ENCODE measurements at places on chromosomes 7 and 10.

GRCh38 chr7:91383053-91383904 lies 119.0 kb downstream of the FZD1 start:
- DNase-seq = no peak

DNA sequence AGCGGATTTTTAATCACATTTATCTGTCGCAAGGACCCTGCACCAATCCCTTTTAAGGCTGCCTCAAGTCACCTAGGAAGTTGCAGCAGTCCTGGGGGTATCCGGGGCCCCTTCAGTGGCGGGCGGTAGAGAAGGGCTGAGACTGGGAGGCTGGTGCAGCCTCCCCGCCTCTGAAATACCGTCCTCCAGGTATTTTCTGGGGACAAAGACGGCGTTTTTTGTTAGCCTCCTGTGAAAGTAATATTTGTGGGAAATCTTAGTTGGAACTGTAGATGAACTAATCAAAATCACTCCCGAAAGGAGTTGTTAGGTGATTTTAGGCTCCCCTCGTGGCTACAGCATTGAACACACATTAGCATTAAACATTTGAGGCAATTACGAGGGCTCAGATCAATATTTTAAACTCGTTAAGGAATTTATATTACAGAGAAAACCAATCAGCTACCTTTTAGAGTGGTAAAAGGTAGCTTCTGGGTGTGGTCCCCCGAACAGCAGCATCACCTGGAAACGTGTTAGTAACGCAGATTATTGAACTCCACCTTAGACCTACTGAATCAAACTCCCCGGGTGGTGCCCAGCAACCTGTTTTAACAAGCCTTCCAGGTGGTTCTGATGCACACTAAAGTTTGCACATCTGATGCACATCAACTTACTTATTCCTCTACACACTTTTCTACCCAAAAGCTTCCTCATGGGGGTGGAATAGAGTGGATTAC lies 530 bp upstream of the ANXA7 start:
- DNase-seq = no peak

DNA sequence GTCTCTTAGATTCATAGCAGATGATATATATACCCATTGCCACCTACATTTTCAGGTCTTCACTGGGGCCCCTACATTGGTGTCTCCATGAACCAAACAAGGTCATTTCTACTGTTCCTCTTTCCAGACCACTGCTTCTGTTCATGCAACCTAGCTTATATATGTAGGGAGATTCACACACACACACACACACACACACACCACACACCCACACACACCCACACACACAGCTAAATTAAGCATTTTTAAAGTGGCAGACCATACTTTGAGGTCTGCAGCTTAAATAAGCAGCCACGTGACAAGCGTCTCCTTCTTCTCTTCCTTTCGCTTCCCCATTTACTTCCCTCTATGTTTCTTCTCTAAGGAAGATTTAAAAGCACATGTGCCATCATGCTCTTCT lies 70.0 kb upstream of the CC2D2B start:
- no peak for DNase-seq

DNA sequence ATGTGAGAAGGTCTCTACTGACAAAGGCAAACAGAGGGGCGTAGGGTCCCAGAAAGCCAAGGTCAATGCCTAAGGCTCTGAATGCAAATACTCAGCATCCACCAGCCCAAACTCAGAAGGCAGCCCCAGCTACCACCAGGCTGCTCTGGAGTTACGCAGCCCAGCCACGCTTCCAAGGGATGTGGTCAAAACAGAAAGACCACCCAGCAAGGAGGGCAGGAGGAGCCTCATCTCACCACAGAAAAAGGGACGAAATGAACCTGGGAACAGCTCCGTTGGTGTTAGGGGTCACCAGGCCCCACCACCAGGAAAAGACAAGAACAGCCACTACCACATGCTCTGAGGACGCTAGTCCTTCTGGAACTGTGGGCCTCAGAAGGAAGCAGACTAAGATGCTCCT lies 65.1 kb downstream of the CTBP2 start:
- no peak for DNase-seq

GRCh38 chr10:47164800-47165128 lies 135.2 kb upstream of the GDF10 start:
- no peak for DNase-seq

DNA sequence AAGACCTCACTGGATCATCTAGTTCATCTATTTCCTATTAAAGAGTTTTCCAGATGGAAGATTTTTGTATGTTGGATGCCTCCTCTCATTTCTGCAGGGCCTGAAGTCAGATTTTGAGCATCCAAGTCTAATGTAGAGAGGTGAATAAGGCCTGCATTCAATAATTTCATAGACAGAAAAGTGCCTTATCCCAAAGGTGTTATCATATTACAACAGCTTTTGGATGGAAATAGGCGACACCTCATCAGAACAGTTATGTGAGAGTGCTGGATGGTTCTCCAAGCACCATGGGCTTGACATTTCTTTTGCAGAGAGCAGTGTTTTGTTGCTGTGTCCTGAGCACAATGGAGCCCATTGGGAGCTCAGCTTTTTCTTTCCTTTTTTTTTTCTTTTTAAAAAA lies 162.4 kb upstream of the MEOX2 start:
- DNase-seq = no peak

DNA sequence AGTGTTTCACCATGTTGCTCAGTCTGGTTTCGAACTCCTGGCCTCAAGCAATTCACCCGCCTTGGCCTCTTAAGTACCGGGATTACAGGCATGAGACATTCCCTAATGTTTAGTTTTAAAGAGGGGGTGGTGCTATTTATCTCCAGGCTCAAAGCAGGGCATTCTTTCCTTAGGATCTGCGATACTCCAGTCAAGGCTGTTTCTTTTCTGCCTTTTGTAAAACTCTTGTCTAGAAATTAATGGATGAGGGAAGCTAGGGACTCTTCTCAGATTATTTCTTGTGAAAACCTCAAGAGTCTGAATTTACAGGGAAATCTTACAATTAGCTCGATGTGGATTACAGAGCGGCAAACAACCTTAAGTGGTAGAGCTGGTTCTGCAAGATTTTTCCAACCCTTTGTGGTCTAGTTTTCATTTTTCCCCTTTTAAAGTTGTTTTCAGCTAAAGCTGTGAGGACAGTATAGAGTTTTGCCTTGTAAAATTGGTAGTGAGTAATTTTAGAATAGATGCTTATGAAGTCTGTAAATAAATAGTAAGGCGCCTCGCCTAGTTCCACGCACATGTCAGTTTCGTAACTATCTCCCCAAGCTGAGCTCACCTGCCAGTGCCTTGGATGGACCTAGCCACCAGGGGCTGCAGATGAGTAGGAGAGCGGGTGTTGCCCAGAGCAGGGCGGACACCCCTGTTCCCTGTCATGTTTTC lies 53.1 kb downstream of the CUX1 start:
- no peak for DNase-seq

DNA sequence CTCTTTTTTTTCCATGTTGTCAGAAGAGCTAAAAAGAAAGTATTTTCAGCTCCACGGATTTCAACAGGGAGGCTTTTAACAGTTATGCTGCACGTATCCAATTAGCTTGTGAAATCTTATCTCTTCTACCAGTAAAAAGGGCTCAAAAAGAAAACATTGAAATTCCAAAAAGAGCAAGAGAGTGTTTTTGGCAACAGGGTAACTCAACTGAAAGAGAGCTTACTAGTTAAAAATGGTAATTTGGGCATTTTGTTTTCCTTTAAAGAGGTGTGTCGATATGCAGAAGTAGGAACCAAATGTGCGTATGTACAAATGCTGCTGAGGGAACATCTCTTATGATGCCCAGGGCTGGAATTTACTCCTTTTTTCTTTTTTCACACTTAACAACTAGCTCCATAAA lies 292.8 kb downstream of the PRKG1 start:
- DNase-seq = no peak

DNA sequence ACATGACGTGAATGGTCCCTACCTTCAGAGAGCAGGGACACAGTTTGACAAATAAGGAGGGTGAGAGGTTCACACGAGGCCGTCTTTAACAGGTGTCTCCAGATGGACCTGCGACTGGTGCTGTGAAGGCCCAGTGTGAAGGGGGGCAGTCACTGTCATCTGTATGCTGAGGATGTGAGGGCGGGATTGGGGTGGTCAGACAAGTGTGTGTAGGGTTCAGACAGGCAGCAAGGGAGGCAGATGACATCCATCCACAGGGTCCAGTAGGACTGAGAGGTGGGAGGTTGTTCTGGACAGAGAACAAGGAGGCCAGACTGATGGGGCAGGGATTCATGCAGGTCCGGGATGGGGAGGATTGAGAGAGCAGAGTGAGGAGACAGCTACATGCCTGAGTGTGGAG lies 232.6 kb upstream of the GPR26 start:
- DNase-seq = no peak

DNA sequence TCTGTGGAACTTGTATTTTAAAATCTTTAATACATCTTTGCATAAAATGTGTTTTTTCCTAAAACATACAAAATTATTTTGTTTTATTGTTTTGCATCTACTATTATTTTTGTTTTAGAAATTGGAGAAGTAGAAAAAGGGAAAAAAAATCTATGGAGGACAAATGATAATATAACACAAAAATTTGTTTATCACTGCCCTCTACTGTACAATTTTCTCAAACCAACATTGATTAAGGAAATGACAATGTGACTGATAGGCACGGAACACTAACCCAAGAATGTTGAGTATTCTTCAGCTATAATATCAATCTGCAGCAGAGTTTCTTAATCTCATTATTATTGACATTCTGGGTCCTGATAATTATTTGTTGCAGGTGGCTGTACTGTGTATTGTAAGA lies 9.5 kb upstream of the ING3 start:
- no peak for DNase-seq

DNA sequence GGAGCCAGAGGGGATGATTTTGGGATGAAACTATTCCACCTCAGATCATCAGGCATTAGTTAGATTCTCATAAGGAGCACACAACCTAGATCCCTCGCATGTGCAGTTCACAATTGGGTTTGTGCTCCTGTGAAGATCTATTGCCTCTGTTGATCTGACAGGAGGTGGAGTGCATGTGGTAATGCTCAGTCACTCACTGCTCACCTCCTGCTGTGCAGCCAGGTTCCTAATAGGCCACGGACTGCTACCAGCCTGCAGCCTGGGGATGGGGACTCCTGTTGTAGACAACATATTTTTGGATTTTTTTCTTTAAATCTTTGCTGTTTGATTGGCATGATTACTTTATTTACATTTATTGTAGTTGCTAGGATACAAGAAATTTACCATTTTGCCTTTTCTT lies 765.0 kb downstream of the INHBA start:
- DNase-seq = no peak

DNA sequence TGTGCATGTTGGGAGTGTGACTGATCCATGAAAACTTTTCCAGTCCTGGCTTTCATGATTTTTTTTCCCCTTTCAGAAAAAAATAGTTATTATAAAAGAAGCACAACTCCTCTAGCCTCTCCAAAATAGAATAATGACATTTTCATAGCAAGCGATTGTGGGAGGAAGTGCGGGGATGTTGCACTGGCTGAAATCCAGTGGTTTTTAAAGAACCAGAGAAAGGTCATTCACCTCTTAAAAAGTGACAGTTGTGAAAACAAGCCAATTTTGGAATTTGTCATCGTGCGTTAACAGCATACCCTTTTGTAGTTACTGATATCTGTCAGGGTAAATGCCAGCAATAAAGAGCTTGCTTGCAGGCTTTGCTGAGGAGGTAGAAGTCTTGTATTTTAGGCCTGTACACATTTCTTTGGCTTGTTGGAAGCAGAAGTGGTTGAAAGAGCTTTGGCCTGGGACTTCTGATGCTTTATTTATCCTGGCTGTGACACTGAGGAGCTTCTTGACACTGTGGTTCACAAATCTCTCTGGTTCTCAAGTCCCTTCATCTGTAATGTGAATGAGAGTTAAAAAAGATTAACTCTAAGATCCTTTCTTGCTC lies 545.9 kb downstream of the REEP3 start:
- DNase-seq = no peak

- DNase-seq = no peak
Observed at GRCh38 chr10:113589201-113589770, 36.4 kb downstream of the HABP2 start.

DNA sequence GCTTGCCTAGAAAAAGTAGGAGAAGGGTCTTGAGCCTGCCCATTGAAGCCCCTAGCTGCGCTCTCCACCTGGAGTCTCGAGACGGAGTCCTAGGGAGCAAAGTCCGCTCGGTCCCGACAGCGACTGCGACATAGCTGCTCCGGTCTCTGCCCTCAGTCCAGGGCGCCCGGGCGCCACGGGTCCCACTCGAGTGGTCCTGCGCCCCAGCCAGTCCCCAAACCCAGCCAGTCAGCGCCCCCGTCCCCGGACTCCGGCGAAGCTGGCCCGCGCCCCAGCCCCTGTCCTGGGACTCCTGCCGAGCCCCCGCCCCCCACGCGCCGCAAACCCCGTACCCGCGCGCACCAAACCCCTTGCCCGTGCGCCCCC lies 490 bp downstream of the TNS3 start:
- DNase-seq = no peak

DNA sequence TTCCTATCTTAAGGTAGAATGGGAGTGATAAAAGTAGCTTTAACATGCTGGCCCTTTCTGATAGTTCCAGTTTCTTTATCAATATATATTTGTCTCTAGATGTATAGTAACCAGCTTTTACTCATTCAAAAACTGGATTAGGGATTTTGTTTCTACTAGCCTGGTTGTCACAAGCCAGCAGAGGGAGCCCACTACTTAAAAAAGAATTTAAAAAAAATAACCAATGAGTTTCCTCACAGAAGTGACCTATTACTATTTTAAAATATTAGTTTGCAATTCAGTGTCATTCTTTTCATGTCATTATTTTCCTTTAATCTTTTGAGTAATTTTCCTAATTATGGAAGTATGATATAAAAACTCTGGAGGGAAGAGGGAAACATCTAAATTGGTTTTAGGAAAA lies 142.1 kb downstream of the PHTF2 start:
- DNase-seq = no peak

- no peak for DNase-seq
Observed at GRCh38 chr7:3164380-3164792, 120.7 kb upstream of the CARD11 start.

DNA sequence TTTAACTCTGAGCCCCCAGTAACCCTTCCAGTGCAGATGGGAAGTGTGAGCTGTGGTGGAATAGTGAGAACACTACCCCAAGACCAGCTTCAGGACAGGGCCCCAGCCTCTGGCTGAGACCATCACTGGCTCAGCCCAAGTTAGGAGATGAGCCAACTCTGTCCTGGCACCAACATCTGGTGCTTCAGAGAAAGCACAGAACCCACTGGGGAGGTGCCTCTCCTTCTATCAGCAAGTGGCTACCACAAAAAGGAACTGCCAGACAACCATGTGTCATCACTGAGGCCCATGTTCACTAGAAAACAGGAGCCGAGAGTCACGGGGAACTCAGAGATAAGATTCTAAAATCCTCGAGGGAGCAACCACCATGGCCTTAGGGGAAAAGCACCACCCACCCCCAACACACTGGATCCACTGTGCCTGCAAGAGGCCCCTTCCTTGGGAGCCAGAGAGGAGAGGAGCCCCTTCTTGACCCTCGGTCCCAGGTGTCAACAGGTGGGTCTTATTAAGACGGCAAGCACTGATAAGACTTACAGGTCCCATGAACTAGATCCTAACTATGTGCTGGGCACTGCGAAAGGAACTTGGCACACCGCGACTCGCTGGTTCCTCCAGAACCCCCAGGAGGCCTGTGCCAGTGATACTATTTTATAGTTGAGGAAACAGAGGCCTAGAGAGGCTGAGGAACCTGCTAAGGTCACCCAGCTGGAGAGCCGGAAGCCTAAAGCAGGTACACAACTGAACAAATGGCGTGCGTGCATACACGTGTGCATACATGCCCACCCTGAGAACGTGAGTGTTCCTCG lies 102.7 kb downstream of the FAM53B start:
- no peak for DNase-seq

- no peak for DNase-seq
Observed at GRCh38 chr10:28684986-28685580, 7.8 kb downstream of the BAMBI start.

- DNase-seq = no peak
Observed at GRCh38 chr7:55473932-55474331, 98.4 kb downstream of the VOPP1 start.

- DNase-seq = no peak
Observed at GRCh38 chr7:158061884-158062656, 525.6 kb downstream of the PTPRN2 start.
